ENCODE measurements at places on chromosomes 7 and 10.

GRCh38 chr7:24325708-24326107 is 41.7 kb downstream of the NPY start:
- no peak for DNase-seq

- no peak for DNase-seq
These were observed 46.8 kb downstream of the DOCK4 start for GRCh38 chr7:112159351-112159750.

- no peak for DNase-seq
These were observed 74.9 kb downstream of the KCNMA1 start for GRCh38 chr10:77562742-77563141.

DNA sequence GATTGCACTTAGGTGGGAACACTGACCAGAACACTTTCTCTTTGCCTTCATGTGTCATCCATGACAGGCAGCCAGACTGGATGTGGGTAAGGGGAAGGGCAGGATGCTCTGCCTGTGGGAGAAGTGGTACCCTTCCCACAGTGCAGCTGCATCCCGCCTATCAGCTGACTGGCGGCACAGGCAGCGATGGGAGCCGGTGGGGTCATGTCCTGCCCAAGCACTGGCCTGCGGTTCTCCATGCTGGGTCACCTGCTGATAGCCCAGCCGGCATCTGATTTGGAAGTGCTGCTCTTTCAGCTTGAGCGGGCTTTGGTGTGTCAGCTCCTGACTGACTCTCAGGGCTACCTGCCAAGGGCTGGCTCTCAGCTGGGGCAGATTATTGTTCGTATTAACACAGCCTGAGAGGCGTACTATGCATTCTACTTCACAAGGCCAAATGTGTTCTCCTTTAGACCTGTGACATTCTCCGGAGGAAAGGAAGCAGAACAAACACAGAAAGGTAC is 105.2 kb upstream of the PDLIM1 start:
- no peak for DNase-seq

- no peak for DNase-seq
These were observed 54.1 kb downstream of the PLPP4 start for GRCh38 chr10:120511165-120511564.

- no peak for DNase-seq
These were observed 40.0 kb downstream of the PRKAG2 start for GRCh38 chr7:151836927-151837205.

DNA sequence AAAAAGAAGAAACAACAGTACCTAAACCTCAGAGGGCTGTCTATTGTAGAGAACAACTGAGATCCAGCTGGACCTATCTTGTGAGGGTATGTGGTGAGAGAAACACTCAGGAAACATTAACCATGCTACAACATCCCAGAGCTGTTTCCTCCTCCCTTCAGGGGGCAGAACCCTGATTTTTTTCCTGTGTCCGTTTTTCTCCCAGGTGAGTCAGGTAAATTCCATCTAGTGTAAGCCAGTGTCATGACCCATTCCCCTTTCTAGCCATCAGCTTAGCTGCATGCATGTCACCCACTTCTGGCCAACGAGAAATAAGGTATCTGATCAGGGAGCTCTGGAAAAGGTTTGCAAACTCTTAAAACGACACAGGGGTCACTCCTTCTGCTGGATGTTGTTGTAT is 103.8 kb downstream of the DNMBP start:
- DNase-seq = no peak

DNA sequence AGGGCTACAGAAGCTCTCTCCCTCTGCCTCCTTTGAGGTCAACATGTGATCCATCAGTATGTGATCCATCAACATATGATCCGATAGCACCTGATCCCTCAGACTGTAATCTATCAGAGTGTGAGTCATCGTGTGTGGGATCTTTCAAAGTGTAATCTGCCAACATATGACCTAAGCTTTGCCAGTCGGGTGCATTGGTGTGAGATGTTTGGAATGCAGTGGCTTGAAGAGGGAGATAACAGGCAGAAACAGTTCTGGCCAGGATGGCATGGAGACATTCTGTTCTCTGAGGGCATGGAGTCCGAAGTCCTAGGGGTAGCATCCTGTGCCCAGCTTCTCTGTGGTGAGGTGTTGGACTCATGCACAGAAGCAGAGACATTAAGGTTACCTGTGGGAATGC is 217.7 kb upstream of the ETV1 start:
- no peak for DNase-seq

DNA sequence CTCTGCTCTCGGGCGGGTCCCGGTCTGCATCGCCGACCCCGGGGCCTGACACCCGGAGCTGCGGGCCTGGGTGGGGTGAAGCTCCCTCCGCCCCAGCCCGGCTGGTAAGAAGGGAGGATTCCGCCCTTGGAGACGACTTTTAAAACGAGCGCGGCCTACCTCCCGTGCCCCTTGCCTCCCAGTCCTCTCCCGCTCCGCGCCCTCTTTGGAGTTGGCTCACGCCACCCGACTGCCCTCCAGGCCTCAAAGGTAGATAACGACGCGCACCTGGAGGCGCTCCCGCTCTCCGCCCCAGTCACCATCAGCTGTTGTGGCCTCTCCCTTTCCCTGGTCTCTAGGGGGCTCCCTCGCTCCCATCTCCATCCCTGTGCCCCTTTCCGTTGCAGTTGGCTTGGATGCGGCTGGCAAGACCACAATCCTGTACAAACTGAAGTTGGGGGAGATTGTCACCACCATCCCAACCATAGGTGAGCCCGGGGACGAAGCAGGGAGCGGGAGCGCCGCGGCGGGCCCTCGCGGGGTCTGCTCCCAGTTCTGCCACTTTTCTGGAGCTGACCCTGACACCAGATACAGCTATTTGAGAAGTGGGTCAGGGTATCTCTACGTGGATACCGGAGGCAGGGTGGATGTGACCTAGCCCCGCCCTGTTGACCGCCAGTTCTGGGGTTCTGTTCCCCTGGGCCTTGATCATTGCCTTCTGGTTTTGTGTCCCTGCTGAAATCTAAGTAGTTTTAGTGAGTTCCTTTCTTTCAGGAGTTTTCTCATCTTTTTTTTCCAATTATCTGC is 679 bp downstream of the ARF5 start:
- peak; percentile 11 for DNase-seq

- no peak for DNase-seq
These were observed 142.8 kb upstream of the SEMA3E start for GRCh38 chr7:83791737-83792136.

DNA sequence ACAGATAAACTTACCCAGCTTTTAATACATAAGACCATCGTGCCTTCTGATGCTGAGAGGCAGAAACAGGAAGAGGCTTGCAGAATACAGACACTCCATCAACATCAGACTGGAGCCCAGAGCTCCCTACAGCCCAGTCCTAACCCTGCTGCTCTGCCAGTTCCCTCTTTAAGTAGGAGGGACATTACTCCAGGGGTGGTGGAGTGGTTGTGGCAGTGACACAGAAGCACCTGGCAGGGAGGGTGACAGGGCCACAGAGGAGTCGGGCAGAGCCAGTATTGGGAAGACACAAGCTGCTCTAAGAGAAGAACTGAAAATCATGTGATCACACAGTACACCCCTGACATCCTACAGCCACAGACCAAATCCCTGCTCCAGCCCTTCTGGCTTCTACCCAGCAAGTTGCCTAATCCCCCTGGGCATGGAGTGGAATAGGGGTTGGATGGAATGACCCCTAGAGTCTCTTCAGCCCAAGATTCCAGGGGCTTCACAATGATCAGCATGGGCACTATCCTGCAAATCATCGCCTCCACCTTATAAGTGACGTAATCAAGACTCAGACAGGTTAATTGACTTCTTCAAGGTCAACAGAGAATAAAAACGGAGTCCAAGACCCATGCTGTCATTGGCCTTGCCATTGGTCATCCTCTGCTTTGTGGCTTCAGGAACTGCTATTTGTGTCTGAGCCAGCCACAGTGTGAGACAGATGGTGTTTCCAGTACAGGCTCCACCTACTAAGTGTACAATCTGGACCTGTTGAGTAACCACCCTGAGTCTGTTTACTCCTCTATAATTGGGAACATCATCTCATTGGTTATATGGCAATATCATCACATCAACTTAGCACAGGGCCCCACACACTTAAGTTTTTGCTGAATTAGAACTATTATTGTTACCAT is 61.1 kb upstream of the ZMIZ1 start:
- DNase-seq = no peak

- DNase-seq = no peak
These were observed 20.5 kb upstream of the DMTF1 start for GRCh38 chr7:87131771-87132170.

Data from activated CD8-positive, alpha-beta memory T cell treated with anti-CD3 and anti-CD28 coated beads for 1 hour (primary cell).